ENCODE measurements at places on chromosomes 16 and 17. TPM values are rescaled to one million over a fixed set of nuclear protein-coding genes. Genes with fewer than 3 reads are reported as not detected.

- DNase-seq: no peak
Measured at GRCh38 chr17:66692421-66692690, 142.6 kb upstream of the CACNG5 start.

- peak; percentile 98 for DNase-seq
Measured at GRCh38 chr17:62819511-62820221, 11.6 kb upstream of the MARCHF10 start.

- DNase-seq: no peak
Measured at GRCh38 chr17:65941356-65941899, 250.5 kb downstream of the CEP112 start.

Gene CCL2
- 99.3 TPM for total RNA-seq

Gene SCGB1C2
- total RNA-seq: not detected

Gene PYDC1
- total RNA-seq: not detected

Measured in fibroblast of villous mesenchyme (primary cell).